ENCODE measurements at places on chromosomes 12 and 14.
A peak's percentile ranks its signal among the peaks of the same experiment; 100 is the strongest.

- DNase-seq, result peak; percentile 87
These were observed 7.3 kb upstream of the KIF26A start for GRCh38 chr14:104130974-104131651.

GRCh38 chr12:116898669-116899068 is 12.1 kb upstream of the FBXW8 start:
- DNase-seq, result no peak

DNA sequence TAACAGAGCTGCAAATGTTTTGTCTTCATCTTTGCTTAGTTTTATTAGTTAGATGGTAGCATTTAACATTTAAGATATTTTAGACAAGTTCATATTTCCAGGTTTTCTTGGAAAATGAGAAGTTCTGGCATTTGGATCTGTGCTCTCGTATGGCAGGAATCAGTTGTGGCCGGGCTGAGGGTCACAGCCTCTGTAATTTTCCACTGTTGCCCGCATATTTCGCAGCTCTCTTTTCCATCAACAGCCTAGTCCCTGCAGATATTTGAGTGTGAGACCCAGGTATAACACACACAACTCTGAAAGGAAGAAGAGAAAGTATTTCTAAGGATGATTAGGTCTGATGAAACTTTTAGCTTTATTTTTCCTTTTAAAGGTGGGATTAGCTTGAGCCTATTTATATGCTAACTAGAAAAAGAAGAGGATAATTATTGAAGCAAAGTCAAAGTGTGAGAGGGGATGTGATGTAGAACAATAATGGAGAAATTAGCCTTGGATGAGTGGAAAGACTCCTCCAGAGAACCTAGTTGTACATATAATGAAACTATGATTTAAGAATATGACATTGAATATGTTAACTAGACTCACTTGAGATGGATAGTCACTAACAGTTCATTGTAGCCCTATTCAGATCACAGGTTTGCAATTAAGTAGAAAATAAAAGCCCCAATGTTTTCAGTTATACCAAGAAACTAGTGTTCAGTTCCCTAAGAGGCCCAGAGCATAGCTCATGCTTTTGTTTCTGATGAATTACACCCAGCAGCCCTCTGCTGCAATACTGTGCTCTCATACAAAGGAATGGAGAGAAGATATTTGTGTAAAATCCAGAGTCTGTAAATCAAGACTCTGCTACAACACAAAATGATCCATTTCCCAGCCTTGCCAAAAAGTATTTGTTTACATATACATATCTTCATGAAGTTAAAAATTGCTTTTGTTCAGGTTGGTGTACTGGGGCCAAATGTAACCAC is 158.4 kb downstream of the C12orf50 start:
- no peak for DNase-seq

DNA sequence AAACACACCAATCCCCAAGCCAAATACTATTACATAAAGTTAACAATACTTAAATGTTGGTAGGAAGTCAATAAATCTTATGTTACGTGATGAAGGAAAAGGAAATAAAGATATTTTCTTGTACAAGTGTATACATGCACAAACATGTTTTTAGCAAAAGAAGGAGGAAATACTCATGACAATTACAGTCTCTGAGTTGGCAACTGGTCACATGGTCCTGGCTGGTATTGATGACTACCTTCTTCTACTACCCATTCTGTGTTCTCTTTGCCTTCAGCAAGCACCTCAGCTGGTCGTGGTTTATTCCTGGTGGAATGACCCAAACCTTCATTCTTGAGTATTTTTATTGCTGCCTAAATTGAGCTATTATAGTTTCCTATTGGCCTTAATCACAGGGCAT is 84.8 kb downstream of the PLBD1 start:
- DNase-seq, result no peak

DNA sequence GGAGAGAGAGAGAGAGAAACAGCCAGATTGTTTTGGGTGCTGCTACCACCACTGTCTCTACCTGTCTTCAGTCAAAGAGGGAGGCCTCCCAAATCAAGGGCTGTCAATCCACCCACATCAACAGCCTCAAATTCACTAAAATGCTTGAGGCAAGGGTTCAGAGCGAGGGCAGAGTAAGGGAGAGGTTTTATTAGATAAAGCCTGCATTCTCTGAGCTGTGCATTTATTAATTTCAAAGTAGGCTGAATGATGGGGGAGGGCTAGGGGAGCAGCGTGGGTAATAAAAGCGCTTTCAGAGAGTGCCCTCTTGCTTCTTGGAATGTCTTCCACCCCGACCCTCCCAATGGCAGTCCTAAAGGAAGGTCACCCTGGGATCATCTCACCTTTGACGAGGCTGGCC is 636.5 kb upstream of the TBX3 start:
- no peak for DNase-seq

GRCh38 chr12:47990351-47991105 is 13.7 kb downstream of the COL2A1 start:
- DNase-seq, result no peak

GRCh38 chr14:105476097-105476830 is 1.6 kb downstream of the CRIP2 start:
- peak; percentile 86 for DNase-seq

DNA sequence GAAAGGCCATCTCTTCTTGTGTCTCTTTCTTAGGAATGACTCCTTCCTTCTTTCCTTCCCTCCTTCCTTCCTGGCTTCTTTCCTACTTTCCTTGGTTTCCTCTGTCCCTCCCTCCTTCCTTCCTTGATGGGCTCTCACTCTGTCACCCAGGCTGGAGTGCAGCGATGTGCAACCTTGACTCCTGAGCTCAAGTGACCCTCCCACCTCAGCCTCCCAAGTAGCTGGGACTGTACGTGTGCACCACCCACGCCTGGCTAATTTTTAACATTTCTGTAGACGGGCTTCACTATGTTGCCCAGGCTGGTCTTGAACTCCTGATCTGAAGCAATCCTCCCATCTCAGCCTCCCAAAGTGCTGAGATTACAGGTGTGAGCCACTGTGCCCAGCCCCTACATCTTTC is 10.9 kb upstream of the P2RX7 start:
- no peak for DNase-seq

- no peak for DNase-seq
These were observed 92.3 kb downstream of the RGS6 start for GRCh38 chr14:72024504-72024903.

GRCh38 chr12:43978556-43978955 is 142.7 kb downstream of the TMEM117 start:
- no peak for DNase-seq

DNA sequence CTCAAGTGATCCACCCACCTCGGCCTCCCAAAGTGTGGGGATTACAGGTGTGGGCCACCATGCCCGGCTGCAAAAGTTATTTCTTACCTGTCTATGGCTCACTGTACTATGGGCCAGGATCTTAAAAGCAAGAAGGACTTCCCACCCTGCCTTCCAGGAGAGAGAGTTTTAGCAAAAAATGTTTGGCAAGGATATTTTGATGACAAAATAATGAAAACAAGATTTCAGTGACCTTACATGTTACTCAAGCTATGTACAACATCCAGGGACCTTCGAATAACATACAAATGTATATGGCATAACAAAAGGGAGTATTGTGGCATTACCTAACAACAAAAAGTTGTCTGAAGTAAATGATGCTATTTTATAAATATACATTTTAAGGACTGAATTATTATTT is 55.1 kb downstream of the ANO6 start:
- no peak for DNase-seq

DNA sequence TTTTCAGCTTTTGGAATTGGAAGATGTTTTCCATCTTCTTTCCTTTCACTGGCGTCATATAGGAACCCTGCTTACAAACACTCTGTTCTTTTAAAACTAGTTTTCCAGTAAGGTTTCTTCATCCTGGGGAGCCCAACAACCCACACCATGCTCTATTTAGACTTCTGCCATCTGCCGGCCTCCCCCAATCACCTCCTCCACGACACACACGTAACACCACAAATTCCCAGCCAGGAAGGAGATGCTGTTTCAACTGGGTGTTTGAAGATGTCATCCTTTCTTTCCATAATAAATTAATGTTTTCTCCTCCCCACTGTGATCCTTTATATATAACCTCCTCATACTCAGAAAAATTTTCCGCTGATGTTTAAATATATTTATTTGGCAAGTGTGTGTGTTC is 231.4 kb upstream of the DDHD1 start:
- DNase-seq, result no peak

GRCh38 chr14:59262717-59263454 is 74.4 kb downstream of the DAAM1 start:
- no peak for DNase-seq

GRCh38 chr12:89556976-89557375 is 31.1 kb upstream of the POC1B start:
- DNase-seq, result no peak

GRCh38 chr12:124827588-124828184 is 36.0 kb downstream of the SCARB1 start:
- DNase-seq, result no peak

- no peak for DNase-seq
These were observed 67.4 kb downstream of the DAD1 start for GRCh38 chr14:22521449-22522239.

DNA sequence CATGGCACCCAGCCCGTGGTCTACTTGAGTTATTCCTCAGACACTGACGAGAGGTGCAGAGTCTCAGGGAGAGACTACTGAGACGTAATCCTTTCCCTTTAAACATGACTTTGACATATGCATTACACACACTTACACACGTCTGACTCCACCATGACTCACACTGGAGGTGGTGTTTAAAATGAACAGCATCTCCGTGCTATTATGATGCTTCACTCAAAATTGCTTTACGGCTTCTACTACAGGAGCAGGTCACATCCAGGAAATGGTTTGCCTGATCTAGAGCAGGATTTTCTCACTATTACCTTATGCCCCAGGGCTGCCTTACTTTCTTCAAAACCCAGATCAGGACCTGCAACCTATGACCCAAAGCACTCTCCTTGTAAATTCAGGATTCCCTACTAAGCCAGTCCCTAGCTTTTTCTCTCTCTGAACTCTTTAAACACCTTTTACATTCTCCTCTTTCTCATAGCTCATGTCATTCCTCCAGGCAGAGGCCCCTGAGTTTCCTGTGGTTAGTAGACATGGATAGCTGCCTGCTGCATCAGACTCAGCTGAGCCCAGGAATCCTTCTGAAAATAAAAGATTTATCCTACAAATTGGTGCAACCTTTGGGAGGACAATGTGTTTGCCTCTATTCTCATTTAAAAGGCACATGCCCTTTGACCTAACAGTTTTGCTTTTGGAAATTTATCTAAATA is 31.2 kb downstream of the TMCC3 start:
- DNase-seq, result no peak

DNA sequence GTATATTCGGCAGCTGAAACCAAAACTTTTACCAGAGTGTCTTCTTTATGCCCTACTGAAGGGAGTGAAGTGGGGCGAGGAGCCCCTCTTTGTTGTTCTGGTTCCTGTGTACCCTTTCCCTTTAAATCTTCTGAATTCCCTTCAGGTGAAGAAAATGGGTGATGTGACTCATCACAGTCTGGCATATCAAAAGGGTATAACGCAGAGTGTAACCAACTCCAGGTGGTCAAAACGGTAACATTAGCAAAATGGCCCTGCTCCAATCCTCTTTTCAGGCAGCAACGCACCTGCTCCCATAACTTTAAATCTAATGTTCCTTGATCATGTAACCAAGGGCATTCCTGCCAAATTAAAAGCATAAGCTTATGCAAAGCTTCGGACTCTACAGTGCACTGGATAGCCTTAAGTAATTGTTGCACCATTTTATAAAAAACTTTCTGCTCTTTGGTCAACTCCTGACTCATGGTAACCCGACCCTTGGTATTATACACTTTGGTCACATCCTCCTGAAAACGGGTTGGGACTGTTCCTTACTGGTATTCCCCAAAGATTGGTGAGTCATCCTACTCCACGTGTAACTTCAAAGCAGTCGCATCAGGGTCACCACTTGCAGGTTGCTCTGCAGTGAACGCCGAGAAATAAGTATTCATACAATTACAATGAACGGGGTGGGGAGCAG is 83.1 kb downstream of the KCNMB4 start:
- no peak for DNase-seq

- DNase-seq, result no peak
These were observed 34.9 kb downstream of the ACTN1 start for GRCh38 chr14:68944162-68944561.

GRCh38 chr14:68285421-68286179 is 466.0 kb downstream of the RAD51B start:
- DNase-seq, result no peak
